ENCODE measurements at places on chromosomes 5 and 9.

GRCh38 chr9:115845648-115846312 is 307.8 kb upstream of the PAPPA start:
- DNase-seq = no peak

DNA sequence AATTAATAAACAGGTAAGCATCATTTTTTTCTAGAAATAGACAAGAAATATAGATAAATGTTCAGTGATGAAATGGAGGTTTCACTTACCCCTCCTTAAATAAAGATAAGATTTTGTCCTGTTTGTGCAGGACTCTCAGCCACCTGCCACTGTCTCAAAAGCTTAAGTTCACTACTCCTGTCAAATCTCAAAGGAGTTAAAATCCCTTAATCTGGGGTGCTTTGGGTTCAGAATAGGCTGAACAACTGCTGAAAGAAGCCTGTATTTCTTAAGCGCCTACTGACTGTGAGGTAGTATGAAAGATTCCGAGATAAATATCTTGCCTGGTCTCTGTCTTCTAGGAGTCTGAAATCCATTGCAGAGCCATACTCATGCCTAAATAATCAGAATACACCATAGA is 3.7 kb upstream of the BRINP1 start:
- no peak for DNase-seq

DNA sequence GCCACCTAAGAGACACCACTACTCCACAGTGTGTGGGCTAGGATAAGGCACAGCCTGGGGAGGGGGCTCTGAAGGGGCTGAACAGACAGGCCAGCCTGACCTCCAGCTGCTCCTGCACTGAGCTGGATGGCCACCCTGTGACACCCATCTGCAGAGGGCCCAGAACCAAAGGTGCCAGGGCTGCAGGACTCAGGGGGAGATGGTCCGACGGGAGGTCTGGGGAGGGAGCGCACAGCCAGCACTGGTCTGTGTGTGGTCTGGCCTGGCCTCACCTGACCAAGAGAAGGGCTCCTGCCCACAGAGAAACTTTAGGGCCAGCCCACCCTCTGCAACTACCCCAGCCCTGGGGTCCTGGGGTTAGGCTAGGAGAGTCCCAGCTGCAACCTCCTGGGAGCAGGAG is 789 bp downstream of the LTC4S start:
- peak; percentile 79 for DNase-seq

DNA sequence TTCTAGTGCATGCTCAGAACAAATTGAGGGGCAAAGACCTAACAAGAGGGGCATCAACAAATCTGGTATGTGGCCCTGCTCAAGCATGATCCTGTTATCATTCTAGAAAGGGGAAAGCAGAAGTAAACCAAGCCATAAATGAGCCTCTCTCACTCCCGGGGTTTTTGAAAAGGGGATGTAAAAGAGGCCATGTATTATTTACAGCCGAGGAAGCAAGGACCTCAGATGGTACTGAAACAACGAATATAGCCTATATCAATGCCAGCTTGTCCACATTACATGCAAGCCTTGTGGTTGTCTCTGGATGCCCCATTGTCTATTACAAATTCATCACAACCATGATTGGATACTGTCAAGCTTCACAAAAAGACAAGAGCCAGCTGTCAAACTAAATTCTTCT is 211.3 kb downstream of the DCP2 start:
- no peak for DNase-seq

- no peak for DNase-seq
Observed at GRCh38 chr5:10932426-10932825, 171.4 kb upstream of the DAP start.

GRCh38 chr9:108212184-108212583 is 643.6 kb downstream of the ACTL7B start:
- DNase-seq = no peak

GRCh38 chr5:437281-437771 is 5.7 kb upstream of the EXOC3 start:
- DNase-seq = peak; percentile 67

DNA sequence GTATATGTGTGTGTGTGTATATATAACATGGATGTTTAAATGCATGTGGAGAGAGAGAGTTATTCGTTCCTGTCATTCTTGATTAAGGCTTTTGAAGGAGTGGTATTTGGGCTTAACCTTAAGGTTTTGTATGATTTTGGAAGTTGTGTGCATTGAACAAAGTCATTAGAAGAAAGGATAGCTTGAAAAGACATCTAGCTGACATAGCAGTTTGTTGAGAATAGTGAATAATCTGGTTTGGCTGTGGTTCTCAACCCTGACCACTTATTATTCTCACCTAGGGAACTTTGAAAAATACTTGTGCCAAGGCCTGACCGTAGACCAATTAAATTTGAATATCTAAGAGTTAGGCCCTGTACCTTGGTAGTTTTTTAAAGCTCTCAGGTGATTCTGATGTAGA is 141.1 kb upstream of the SH3GL2 start:
- DNase-seq = no peak

- DNase-seq = no peak
Observed at GRCh38 chr9:77423841-77424240, 224.3 kb downstream of the GNA14 start.

GRCh38 chr9:91067306-91067860 is 265.8 kb downstream of the SYK start:
- no peak for DNase-seq

DNA sequence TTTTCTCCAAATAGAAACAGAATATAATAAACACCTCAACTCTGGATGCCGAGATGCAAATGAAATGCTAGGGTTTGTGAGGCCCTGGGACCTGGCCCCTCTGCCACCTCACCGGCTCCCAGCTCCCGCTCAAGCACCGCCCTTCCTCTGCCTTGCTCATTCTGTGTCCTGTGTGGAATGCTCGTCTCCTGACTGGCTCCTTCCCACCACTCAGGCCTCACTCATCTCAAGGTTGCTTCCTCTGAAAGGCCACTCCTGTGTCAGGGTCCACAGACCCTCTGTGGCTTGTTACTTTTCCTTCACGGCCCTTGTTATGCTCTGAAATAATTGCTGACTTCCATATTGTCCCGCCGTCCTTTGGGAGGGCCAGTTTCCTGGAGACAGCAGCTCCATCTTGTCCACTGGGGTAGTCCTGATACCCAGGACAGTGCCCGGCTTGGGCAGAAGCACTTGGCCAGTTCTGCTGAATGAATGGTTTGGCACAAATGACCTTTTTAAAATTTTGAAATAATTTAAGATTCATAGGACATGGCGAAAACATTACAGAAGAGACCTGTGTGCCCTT is 15.4 kb downstream of the RNF44 start:
- no peak for DNase-seq

DNA sequence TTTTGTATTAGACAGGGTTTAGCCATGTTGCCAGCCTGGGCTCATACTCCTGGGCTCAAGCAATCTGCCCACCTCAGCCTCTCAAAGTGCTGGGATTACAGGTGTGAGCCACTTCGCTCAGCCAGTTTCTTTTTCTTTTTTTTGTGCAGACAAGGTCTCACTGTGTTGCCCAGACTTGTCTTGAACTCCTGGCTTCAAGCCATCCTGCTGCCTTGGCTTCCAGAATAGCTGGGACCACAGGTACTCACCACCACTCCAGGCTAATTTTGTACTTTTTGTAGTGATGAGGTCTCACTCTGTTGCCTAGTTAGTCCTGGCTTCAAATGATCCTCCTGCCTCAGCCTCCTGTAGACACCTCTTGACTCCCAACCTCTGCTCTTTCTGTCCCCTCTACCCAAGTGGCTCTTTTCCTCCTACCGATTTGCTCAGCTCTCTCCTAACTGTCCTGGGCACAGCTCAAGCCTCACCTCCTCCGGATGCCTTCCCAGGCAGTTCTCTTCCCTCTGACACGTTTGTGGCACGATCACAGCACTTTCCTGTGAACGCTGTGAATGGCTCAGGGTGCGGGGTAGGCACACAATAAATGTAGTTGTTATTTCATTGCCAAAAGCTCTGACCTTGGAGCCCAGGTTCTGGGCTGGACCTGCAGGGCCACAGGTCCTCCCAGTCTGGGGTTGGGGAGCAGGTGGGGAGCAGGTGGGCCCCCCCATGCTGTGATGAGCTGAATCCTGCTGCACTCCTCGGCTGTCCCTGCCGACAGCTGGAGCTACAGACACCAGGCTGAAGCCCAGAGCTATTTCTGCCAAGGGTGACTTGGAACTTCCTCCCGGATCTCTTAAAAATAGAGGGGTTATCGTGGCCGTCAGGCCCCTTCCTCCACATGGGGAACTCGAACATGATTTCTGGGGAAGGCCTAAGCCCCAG is 23.9 kb downstream of the GFI1B start:
- peak; percentile 48 for DNase-seq

DNA sequence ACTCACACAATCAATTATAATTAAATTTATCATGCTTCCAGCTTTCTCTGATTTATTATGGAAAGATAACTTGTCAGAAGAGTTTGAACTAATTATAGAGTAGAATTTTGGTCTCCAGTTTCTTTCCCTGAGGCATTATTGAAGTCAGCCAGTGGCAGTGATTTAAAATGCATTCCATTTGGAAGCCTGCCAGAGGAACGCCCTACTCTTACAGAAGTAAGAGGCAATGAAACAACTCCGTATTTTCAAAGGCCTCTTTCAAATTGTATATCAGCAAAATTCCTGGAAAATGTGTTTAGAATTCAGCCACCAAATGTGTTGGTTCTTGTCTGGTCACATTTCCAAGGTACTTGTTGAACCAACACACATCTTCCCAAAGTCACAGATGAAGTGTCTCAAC is 640.9 kb downstream of the SEMA5A start:
- DNase-seq = no peak

GRCh38 chr9:33164138-33164809 is 2.9 kb downstream of the B4GALT1 start:
- DNase-seq = no peak

- no peak for DNase-seq
Observed at GRCh38 chr5:81980160-81980559, 8.3 kb downstream of the ATG10 start.

DNA sequence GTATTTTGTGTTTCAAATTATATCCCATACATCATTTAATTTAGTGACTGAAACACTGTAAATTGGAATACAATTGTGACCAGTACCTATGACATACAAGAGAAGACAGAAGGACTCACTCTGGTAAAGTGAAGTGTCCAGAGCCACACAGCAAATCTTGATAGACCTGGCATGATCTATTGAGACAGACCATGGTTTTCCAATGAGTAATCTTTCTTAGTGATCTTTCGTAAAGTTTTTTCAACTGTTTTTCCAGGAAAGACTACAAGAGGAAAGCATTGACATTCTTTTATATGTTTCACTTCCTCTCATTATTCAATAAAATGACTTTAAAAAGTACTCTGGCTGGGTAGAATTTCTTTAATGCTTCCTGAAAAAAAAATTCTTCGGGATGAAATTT is 43.3 kb upstream of the ALDH1A1 start:
- DNase-seq = no peak

- DNase-seq = no peak
Observed at GRCh38 chr5:79235261-79235633, 684 bp upstream of the JMY start.

- DNase-seq = no peak
Observed at GRCh38 chr9:10488937-10489336, 123.9 kb downstream of the PTPRD start.

DNA sequence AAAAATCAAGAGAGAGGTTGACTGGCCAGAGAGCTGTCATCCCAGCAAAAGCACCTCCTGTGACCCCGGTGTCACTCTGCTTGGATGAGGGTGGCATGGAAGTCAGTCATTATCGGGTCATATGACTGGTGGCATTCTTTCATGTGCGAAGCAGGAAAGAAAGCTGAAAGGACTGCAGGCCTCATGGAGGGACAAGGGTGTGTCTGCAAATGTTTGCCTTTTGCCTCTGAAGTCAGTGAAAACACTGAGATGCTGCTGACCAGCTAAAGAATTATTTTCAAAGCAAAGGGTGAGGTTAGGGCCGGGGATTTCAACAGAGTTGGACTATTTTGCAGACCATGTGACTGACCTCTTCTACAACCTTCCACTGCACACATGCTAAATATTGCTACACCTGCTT is 298.3 kb downstream of the CSNK1G3 start:
- DNase-seq = no peak

DNA sequence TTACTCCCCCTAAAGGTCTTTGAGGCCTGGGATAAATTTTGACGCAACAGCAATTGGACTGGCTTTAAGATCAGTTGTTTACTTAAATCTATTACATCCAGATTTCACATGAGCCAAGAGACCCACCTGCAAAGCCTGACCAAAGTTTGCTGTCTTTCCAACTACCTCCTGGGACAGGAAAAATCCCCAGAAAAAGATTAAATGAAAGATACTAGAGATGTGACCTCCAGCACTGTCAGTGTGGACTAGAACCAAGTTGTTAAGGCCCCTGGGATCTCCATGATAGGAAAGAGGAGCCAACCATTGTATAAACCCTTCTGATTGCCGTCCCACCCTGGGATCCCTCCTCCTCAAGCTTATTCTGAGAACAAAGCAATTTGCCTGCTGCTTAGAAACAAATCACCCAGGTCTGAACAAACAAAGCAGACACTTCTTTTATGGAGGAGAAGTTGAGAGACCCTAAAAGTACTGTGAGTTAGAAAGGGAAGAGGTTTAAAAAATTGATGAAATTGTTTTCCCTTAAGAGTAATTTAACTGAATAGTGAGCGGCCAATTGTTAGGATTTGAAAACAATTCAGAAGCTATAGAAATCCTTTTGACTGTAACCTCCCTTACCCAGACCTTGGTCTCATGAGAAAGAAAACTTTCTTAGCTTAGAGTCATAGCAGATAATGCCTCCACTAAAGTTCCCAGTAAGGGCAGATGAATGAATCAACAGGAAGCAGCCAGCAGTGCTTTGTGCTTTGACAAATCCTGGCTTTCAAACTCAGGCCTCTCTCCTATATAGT is 255.2 kb downstream of the TMEM167A start:
- DNase-seq = no peak

DNA sequence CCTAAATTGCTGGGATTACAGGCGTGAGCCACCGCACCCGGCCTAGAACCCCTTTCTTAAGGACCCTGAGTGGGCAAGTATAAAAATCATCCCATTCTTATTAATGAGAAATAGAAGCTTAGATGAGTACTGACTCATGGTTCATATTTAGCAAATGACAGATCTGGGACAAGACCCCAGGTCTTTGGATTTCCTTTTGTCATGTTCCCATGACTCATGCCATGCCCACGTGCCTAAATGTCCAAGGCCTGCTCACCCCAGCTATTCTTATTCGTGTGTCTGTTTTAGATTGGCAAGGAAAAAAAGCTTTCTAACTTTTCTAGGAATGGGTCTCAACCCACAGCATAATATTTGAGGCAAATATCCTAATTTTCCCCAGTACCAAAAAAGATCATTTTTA is 57.7 kb upstream of the RPS23 start:
- no peak for DNase-seq

- DNase-seq = no peak
Observed at GRCh38 chr5:79973511-79973910, 17.6 kb downstream of the MTX3 start.

GRCh38 chr5:117889596-117889995 is 1098.8 kb downstream of the DTWD2 start:
- no peak for DNase-seq

- no peak for DNase-seq
Observed at GRCh38 chr5:91219803-91220371, 163.2 kb downstream of the ARRDC3 start.

DNA sequence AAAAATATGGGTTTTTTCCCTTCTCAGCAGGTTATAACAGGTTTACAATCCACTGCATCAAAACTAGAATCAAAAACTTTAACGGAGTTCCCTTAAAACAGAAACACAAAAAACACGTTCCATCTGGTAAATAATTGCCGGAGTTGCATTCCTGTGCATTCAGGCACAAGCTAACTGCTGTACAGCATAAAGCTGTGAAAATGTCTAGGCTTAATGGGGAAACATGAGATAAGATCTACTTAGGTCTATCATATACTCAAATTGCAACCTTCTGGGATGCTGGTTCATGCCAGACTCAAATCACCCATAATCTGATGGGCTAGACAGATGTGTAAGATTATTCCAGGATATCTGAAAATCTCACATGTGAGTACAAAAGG is 265.3 kb downstream of the DOCK8 start:
- DNase-seq = no peak
